ENCODE measurements at places on chromosomes 5 and 9.

DNA sequence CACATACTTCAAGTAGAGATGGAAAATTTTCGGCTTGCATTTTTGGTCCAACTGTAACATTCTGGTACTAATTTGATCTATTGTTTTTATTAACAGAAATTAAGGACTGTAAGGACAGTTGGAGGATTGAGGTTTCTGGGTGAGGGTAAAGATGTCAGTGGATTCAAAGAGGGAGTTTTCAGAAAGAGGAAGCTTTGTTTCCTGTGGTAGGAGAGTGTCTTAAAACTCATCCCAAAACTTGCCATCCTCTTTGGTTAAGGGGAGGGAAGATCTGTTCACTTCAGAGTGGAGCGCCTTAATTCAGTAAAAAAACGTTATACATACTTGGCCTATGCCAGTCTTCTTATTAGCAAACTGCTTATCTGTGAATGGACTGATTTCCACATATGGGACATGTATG, 13.8 kb downstream of the CNTRL start:
- no peak for DNase-seq

GRCh38 chr9:99850736-99851499, 29.2 kb downstream of the NR4A3 start:
- peak; percentile 9 for DNase-seq

- no peak for DNase-seq
Observed at GRCh38 chr5:108905805-108906204, 158.1 kb downstream of the FER start.

DNA sequence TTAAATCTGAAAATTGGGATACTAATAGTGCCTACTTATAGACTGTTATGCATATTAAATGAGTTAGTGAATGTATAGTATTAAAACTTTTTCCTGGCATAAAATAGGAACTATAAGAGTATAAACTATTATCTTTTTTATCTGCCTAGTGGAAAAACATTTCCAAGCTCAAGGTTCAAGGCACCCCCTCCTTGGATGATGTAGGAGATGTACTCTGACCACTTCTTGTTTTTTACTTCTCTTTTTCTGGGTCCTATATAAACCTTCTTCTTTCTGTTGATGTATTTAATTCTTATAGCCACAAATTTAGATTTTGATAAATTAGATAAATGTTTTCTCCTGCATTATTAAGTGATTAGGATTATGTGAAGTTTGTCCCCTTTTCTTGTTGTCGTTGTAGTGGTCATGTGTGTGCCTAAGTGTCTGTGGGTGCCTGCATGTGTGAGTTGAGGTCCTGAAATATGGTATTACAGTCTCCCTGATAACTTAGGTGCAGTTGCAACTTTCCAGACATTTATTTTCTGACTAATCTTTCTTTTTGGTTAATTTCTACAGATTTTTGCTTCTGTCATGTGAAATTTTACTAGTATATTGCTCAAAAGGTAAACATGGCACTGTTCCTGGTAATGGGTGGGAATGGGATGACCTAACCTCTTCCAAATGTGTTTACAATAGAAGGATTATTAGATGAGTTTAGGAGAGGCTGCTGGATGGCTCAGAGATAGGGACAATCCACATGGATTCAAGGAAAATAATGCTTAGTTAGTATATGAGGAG, 160.8 kb upstream of the CDKN2B start:
- DNase-seq: no peak

DNA sequence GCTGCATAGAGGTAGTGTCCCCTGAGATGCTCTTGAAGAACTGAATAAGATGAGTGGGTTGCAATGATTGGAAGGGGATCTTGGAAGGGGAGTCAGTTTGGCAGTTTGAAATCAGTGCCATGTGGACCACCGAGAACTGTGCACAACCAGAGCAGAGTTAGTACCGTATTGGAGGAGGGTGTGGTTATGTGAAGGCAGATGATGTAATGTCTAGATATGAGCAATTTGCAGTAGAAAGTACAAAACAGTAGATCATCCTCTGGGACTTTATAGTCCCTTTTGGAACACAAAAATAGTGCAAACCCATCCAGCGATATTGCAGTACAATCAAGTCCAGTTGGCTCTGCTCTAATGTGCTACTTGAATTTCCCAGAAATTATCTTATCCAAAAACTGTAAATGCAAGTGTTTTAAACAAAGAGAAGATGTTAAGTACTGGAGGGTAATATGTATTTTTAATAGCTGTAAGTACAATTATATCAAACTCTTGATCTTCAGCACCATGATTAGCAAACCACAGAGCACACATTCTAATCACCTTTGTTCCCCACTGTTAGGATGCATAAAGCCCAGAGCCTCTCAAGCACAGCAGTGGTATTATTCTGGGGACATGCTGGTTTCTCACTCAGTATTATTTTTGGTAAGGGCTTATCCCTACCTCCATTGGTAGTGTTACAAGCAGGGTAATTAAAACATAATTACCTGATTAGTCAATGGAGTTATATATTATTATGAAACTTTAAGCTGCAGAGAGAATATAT, 41.5 kb downstream of the MEGF10 start:
- no peak for DNase-seq

- no peak for DNase-seq
Observed at GRCh38 chr9:30630459-30630858, 1754.0 kb upstream of the ACO1 start.

GRCh38 chr9:115036691-115037090, 81.3 kb downstream of the TNC start:
- DNase-seq: no peak

GRCh38 chr9:82031538-82032280, 43.1 kb downstream of the SPATA31D1 start:
- no peak for DNase-seq

DNA sequence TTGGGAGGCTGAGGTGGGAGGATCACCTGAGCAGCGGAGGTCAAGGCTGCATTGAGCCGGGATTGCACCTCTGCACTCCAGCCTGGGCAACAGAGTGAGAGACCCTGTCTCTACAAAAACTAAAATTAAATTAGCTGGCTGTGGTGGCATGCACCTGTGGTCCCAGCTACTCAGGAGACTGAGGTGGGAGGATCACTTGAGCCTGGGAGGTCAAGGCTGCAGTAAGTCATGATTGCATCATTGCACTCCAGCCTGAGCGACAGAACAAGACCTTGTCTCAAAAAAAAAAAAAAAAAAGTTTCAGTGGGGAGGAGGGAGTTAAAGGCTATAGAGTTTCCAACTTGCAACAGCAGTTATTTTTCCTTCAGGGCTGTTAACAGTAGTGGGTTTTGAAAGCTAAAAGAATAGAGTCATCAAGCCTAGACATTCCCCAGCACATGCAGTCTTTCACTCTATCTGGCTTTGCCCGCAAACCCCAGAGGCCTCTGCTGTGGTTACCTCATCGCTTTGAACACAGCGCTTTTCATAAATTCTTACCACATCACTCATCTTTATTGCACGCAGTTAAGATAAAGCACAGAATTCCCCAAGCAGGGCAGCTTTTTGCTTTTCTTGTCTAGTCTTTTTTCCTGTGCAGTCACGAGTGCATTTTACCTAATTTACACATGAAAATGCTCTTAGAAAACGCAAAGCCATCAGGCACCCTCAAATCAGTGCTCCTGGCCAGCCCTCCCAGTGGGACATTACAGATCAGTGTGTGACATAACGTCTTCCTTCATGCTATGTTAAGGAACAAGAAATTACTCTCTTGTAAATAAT, 8.7 kb upstream of the SLC2A8 start:
- DNase-seq: peak; percentile 92

- no peak for DNase-seq
Observed at GRCh38 chr9:114112778-114113584, 13.9 kb upstream of the KIF12 start.

DNA sequence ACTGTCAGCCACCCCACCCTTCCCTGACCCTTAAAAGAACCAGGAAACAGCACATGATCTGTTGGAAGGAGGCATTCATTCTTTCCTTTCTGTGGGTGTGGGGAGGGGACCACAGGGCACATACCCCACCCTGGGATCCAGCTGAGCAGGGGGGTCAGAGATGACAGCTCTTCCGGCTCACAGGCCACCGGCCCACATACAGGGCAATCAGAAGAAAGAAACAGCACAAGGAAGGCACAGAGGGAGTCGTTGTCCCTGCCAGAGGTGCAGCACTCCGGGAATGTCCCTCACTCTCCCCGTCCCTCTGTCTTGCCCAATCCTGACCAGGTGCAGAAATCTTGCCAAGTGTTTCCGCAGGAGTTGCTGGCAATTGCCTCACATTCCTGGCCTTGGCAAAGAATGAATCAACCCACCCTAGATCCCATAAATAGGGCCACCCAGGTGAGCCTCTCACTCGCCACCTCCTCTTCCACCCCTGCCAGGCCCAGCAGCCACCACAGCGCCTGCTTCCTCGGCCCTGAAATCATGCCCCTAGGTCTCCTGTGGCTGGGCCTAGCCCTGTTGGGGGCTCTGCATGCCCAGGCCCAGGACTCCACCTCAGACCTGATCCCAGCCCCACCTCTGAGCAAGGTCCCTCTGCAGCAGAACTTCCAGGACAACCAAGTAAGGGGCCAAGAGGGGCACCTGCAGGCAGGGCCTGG, at the start of gene LCN2:
TSS of gene LCN2 (plus strand) at position 453 of the 701 bp plus-strand sequence. CDS start at position 526, 73 bp downstream.
- DNase-seq: no peak

GRCh38 chr9:93132946-93133680, 938 bp downstream of the NINJ1 start:
- DNase-seq: peak; percentile 53

DNA sequence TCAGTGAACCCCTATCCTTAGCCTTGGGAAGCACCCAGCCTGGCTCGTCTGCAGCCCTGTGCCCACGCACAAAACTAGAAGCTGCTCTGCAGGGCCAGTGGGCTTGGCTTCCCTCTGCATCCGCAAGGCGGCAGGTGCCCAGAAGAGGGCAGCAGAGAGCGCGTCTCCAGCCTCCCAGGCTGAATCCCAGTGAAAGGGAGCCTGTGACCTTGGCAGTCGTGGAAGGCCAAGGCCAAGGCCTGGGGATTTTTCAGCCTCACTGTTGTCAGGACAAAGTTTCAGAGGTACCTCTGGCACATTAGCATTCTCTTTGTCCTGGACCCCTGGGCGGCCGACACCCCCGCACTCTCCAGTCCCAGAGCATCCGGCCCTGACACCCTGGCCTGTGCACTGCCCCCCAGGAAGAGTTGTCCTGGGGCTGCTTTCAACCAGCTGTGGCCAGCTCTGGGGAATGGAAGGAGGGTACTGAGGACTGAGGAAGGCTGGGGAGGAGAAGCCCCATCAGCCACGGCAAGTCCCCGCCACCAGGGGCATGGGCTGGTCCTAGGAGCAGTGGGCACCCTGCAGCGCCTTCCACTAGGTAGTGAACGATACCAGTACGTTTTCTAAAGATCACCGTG, 63.6 kb upstream of the IL17B start:
- peak; percentile 61 for DNase-seq

- peak; percentile 40 for DNase-seq
Observed at GRCh38 chr5:138353560-138354080, 1.1 kb downstream of the KDM3B start.

- DNase-seq: no peak
Observed at GRCh38 chr5:35881758-35882157, 25.1 kb downstream of the IL7R start.

GRCh38 chr5:170438581-170438980, 49.4 kb upstream of the KCNMB1 start:
- no peak for DNase-seq

- no peak for DNase-seq
Observed at GRCh38 chr9:121954477-121955140, 138.5 kb downstream of the TTLL11 start.

- DNase-seq: no peak
Observed at GRCh38 chr5:135016861-135017290, 17.2 kb downstream of the PITX1 start.

DNA sequence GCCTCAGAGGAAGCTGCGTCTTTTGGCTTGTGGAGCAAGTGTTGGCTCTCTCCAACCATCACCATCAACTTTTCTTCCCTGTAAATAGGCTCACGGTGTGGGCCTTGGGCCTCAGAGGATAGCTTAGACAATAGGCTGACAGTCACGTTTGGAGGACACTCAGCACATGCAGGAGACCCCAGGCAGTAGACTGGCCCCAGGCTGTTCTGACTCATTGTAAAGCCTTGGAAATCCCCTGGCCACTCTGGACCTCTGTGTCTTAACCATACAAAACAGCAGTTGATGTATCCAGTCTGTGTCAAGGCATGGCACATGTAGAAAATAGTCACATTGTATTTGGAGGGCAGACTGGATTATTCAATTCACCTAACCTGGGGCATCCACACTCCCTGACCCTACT, 18.6 kb downstream of the CD74 start:
- no peak for DNase-seq

DNA sequence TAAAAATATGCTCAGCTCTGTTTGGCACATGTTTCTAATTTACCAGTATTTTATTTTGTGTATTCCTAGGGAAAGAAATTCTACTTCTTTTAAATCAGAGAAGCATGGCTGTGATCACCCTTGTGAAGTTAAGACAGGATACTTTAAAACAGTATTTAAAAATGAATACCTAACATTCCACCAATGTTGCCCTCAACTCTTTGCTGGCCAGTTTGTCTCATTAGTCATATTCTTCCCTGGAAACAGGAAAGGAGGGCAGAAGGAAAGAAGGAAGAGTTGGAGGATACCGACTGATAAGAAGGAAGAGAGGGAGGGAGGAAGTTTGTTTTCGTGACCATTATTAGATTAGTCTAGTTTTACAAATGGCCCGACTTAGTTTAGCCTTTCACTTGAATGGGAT, 137.4 kb downstream of the PLK2 start:
- DNase-seq: no peak

DNA sequence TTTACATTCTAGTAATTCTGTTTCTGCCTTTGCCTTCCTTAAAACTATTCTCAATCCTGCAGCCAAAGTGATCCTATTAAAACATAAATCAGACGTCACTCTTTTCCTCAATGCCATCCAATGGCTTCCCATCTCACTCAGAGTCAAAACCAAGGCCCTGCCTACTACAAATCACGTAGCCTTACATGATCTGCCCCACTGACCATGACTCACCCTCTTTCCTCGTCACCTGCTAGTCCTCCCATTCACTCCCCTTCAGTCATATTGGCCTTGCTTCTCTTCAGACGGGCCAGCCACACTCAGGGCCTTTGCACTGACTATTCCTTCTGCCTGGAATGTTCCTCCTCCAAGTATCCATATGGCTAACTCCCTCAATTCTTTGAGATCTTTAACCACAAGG, 39.0 kb upstream of the DMXL1 start:
- DNase-seq: no peak

DNA sequence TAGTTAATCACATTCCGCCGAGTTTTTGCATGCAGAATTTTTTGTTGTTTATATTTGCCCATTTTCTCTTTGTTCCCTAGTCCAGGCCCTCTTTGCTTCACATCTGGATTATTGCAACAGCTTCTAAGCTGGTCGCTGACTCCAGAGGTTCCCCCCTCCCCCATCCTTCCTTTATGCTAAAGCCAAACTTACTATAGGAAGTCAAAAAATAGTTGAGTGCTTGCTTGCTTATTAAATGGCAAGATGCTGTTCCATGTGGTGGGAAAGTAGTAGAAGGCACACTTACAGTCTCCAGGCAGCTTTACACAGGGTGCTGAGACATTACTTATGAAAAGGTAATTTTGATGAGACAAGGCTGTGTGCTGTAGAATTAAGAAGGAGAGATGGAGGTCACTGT, 1.3 kb downstream of the ZBTB34 start:
- DNase-seq: no peak

DNA sequence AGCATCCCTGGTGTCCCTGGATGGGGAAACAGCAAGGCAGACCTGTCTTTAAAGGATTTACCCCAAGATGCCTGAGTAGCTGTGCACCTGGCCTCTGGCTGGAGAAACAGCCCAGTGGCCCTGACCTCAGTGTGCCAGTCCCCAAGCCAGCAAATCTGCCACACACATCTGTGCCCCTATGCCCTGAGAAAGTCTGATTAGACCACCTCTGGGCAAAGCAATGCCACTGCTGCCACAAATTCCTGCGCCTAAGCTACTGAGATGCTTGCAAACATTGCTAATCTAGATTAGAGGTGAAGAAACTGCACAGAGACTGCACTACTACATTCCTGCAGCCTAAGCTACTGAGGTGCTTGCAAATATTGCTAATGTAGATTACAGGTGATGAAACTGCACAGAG, 269.6 kb downstream of the CEMIP2 start:
- DNase-seq: no peak
